ENCODE measurements at places on chromosomes 7 and 10.

- no peak for DNase-seq
Observed at GRCh38 chr7:45659496-45660139, 85.5 kb downstream of the ADCY1 start.

GRCh38 chr7:18497082-18497481 lies 1.5 kb downstream of the HDAC9 start:
- DNase-seq = no peak

DNA sequence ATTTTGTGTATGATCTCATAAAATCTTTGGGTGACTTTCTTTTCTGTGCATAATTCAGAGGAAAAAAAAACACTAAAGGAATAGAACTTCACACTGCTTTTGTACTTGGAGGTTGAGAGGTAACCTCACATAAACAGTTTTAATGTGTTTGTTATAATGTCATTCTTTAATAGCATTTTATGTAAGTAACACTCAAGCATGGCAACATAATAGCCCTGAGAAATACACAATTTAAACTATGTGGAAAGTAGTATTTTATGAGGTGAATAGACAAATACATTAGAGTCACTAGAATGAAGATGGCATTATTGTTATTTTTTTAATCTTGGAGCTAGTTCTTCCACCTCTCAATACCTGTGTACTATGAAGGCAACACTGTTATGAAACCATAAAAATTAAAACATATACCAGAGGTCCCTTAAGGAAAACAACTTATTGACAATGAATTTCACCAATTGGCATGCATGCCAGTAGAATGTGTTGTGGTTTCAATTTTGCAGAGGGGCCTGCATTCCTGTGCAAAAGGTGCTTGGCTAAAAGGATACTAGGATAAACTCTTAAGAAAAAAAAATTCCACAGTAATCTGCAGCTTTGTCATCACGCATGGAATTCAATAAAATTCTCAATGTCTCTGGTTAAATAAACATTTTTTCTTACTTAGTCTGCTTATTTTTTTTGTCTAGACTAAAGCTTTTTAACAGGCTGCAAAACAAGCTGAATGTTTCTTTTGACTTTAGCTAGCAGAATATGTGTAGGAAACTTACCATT lies 102.5 kb downstream of the CD36 start:
- no peak for DNase-seq

DNA sequence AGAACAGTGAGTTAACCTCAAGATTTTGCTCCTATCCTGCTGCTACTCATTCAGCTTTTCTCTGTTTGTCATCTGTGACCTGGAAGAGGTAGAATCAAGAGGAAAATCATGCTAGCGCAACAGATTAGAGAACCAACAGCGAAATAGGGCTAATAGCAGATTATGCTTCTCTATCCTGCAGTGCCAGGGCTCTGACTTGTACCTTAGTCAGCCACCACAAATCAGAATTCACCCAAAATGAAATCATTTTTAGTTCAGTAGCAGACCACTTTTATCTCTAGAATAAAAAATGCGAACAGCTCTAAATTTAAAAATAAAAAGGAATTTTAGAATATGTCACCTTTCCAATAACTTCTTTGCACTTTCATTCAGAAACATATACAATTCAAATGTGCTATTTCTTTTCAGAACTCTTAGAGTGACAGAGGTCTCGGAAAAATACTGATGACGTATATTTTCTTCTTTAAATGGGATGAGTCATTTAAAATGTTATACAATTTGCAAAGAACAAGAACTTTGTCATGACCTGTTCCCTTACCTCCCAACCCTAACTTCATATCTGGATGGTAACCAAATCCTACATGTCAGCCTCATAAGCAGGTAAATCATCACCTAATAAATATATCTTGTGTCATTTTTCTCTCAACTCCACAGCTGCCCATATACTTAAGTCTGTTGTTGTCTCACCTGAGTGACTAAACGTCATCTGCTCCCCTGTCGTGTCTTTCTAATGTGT lies 896.4 kb downstream of the PCDH15 start:
- DNase-seq = no peak

- no peak for DNase-seq
Observed at GRCh38 chr7:106151459-106152312, 39.6 kb upstream of the SYPL1 start.

DNA sequence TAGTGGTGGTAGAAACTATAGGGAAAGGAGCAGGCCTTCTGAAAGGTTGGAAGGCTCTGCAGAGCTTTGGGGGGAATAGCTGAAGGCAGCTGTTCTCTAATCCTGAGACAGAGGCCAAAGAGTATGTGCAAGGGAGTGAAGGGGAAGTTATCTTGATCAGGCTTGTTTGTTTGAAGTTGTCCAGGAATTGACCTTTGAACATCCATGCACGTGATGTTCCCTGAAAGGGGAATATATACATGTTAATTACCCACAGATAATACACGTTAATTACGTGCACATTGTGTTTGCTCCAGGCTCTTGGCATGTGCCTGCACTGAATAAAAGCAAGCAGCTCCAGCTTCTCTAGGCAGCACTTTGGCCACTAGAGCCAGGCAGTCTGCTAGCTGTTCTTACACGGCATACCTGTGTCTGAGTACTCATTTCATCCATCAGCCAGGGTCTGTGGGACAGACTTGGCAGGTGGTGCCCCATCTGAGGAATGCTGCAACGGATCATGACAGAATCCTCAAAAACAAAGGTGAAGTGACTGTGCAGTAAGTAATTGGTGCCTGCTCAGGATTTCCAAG lies 18.0 kb upstream of the STARD3NL start:
- DNase-seq = no peak

DNA sequence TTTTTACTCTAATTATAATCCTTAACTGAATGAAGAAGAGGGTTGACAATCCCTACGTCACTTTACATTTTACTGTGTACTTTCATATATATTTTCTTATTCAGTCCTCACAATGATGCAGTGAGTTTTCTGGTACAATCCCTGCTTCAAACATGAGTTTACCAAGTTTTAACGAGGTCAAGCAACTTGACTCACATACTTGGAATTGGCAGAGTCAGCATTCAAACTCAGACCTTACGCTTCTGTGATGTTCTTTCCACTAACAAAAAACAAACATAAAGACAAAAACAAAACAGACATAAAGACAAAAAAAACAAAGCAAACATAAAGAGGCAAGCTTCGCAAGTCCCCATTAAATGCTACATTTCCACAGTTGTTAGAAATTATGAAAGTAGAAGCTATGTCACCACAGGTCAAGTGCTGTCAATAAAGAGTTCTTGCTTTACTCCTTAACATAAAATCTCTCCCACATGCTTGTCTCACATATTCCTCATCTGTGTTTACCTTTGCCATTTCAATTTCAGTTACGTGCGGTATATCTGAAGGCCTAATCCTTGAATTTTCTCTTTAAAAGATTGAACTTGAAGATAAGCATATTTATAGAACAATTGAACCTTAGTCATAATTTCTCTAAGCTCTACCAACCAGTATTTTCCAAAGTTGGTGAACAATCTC lies 217.3 kb downstream of the CELF2 start:
- DNase-seq = no peak

GRCh38 chr10:104899779-104900178 lies 258.7 kb downstream of the SORCS3 start:
- DNase-seq = no peak
